CD4-positive, alpha-beta T cell treated with Interferon gamma for 1 hour (primary cell): ENCODE measurements at places on chromosomes 7 and 10.

- no peak for DNase-seq
Observed at GRCh38 chr10:77744245-77744644, 106.6 kb upstream of the KCNMA1 start.

- no peak for DNase-seq
Observed at GRCh38 chr10:124516181-124516580, 54.6 kb downstream of the LHPP start.

- DNase-seq = no peak
Observed at GRCh38 chr10:109183366-109183765, 739.9 kb downstream of the XPNPEP1 start.

DNA sequence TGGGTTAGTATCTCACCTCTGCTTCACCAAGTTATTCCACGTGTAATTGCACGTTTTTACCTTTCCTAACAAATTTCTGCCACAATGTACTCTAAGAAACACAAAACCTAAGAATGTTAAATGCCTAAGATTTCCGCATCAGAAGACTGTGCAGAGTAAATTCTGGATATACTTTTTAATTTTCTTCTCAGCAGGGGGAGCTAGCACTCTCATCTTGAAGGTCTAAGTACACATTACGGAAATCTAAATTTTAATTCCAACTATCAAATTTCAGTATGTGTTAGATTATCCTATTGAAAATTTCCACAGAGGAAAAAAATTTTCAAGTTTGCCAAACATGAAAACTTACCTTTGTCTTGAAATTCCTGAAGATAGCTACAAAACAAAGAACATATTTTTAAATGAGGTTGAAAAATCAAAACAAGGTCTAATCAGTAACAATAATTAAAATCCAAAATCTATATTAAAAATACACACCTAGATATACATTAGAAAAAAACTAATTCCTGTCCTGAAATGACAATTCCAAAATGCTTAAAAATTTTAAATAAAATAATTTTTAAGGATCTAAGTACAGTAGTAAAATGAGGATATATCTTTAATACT is 10.5 kb downstream of the SKAP2 start:
- DNase-seq = no peak
